ENCODE measurements at places on chromosomes 5 and 9.

GRCh38 chr5:139408191-139408590 lies 4.3 kb upstream of the SPATA24 start:
- no peak overlapping the region for H3K4me3 ChIP-seq
- no peak overlapping the region for H3K27ac ChIP-seq
- peaks cover 29% of the 10 kb centered on the region for H3K4me1 ChIP-seq
- no peak for DNase-seq
- no peaks in the 10 kb centered on the region for H3K27me3 ChIP-seq

DNA sequence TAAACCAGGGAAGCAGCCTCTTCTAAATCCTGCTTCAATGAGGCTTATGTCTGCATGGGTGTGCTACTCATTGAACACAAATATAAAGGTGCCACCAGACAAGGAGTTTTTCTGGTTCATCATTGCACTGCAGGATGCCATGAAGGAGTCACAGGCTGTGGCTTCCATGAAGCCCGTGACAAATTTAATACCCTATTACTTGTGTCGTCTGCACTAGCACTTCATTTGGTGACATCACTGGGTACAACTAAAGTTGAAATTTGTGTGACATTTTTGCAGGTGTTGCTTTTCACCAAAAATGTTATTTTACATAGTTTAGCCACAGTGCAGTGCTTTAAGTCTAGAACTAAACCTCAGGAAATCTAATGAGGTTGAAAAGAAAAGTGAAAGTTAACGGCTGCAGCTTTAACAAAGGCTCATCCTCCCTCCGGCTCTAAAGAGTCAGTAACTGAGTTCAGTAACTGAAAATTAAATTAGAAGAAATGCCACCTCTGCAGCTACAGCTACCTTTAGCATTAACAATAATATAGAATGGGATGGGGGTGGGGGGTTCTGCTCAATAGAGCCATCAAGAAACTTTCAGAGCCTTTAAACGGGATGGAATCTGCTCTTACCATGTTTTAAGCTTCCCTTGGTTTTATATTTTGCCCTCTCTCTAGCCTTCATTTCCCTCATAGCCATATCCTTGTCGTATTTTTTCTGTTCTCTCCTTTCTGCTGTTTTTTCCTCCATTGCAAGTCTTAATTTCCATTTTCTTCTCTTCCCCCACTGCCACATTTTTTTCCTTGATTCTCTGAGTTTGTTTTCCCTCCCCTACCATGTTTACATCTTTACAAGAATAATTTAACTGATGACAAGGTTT lies 233.8 kb upstream of the TMEM161B start:
- H3K27ac ChIP-seq, result peak overlapping the region; percentile 81
- DNase-seq, result no peak
- H3K36me3 ChIP-seq, result no peaks in the 10 kb centered on the region
- H3K4me1 ChIP-seq, result peaks cover 16% of the 10 kb centered on the region
- H3K27me3 ChIP-seq, result no peaks in the 10 kb centered on the region
- H3K4me3 ChIP-seq, result peak overlapping the region; percentile 78

DNA sequence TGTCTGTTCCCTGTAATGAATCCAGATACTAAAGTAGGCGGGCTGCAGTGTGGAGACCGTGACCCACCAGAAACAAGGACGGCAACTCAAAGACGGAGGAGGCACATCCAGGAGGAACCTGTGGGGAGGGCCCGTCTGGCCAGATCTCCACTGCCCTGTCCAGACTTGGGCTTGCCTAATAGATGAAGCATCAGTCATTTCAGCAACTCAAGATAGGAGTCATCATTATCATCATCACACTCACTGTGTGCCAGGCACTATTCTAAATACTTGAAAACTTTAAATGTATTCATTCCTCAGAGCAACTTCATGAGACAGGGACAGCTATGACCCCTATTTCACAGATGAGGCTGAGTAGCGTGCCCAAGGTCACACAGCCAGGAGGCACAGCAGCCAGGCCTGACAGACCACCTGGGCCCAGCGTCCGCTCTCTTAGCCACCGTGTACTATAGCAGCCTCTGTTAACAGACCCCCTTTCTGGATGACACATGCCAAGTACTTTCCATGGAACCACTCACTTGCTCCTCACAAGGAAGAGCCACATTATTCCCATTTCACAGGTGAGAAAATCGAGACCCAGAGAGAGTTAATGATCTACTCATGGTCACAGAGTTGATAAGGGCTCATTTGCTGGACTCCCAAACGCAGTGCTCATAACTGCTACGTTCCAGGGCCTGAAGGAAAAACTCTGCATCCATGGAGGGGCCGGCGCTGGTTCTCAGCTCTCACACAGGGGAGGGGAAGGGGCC lies 4.9 kb upstream of the IL4 start:
- H3K27me3 ChIP-seq, result peaks cover 3% of the 10 kb centered on the region
- no peak overlapping the region for H3K4me3 ChIP-seq
- peaks cover 16% of the 10 kb centered on the region for H3K4me1 ChIP-seq
- H3K27ac ChIP-seq, result no peak overlapping the region
- no peak for DNase-seq
- H3K36me3 ChIP-seq, result no peaks in the 10 kb centered on the region

DNA sequence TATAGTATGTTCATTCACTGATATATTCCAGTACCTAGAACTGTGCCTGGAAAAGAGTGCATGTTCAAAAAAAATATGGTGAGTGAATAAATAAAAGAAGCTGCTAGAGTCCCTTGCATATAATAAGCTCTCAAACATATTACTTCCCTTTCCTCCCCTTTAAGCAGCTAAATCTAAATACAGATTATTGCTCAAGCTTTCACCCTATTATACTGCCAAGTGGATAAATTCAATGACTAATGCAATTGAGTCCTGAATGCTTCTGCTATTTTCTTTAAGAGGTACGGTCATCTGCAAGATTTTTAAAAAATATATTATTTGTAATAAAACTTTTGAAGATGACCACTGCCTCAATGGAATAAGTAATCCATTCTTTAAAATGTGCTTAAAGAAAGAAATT lies 248.4 kb downstream of the PLK2 start:
- H3K27ac ChIP-seq, result no peak overlapping the region
- no peaks in the 10 kb centered on the region for H3K4me1 ChIP-seq
- no peak for DNase-seq
- no peak overlapping the region for H3K4me3 ChIP-seq
- H3K36me3 ChIP-seq, result no peaks in the 10 kb centered on the region
- peaks cover 12% of the 10 kb centered on the region for H3K27me3 ChIP-seq

DNA sequence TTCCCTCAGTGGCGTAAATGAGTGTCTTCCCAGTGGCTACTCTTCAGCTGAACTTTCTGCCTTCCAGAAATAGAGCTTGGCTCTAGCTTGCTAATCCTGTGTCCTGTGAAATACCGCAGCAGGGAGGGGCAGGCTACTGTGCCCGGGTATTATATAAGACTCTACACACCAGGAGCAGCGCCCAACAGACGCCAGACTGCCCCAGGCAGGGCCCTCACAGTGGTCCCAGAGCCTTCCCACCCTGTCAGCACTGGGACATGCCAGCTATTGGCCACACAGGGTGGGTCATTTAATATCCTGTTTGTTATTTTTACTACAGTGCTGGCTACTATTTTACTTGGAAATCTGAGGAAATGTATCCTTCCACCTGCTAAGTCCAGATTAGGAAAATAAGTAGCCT lies 121.0 kb downstream of the FEM1C start:
- H3K27me3 ChIP-seq, result peaks cover 32% of the 10 kb centered on the region
- no peak overlapping the region for H3K27ac ChIP-seq
- H3K36me3 ChIP-seq, result no peaks in the 10 kb centered on the region
- no peak overlapping the region for H3K4me3 ChIP-seq

- H3K4me3 ChIP-seq, result no peak overlapping the region
- H3K4me1 ChIP-seq, result no peaks in the 10 kb centered on the region
- no peak for DNase-seq
- H3K36me3 ChIP-seq, result no peaks in the 10 kb centered on the region
- H3K27me3 ChIP-seq, result peaks cover 9% of the 10 kb centered on the region
- H3K27ac ChIP-seq, result no peak overlapping the region
Measured at GRCh38 chr9:70080481-70081119, 37.0 kb downstream of the MAMDC2 start.

- H3K27me3 ChIP-seq, result no peaks in the 10 kb centered on the region
- DNase-seq, result no peak
- no peaks in the 10 kb centered on the region for H3K36me3 ChIP-seq
- no peak overlapping the region for H3K27ac ChIP-seq
- no peak overlapping the region for H3K4me3 ChIP-seq
Measured at GRCh38 chr5:7445831-7446230, 49.9 kb downstream of the ADCY2 start.

DNA sequence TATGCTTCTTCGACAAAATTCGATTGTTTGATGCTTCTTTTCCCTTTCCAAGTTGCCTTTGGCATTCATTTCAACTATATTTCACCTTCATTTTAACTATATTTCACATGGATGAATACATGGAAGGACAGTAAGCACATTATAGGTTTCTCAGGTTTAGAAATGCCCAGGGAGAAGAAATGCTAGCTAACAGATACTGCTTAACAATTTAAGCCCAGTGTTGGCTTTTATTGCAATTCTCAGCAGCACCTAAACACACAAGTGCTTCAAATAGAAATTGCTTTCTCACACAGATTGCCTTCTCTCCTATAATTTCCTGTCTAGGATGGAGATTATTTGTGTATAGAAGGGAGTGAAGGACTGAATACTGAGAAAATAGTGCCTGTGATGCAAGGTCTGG lies 30.2 kb upstream of the SMC5 start:
- H3K4me3 ChIP-seq, result no peak overlapping the region
- no peaks in the 10 kb centered on the region for H3K36me3 ChIP-seq
- DNase-seq, result no peak
- H3K4me1 ChIP-seq, result no peaks in the 10 kb centered on the region
- H3K27ac ChIP-seq, result no peak overlapping the region

DNA sequence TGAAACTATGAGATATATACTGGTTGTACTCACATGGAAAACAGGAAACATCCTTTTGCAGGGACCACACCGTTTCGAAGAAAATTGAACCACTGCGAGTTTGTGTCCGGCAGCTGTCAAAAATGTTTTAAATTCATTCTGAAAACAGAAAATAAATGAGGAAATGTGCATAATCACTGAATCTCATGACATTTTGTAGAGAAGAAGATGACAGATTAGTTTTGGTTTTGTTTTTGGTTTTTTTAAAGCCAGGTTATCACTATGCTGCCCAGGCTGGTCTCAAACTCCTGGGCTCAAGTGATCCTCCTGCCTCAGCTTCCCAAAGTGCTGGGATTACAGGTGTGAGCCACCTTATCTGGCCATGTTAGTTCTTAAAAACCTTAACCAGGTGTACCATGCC lies 3.5 kb downstream of the TXNDC8 start:
- no peak overlapping the region for H3K4me3 ChIP-seq
- H3K27me3 ChIP-seq, result peaks cover 12% of the 10 kb centered on the region
- no peaks in the 10 kb centered on the region for H3K4me1 ChIP-seq
- H3K36me3 ChIP-seq, result no peaks in the 10 kb centered on the region
- DNase-seq, result no peak

DNA sequence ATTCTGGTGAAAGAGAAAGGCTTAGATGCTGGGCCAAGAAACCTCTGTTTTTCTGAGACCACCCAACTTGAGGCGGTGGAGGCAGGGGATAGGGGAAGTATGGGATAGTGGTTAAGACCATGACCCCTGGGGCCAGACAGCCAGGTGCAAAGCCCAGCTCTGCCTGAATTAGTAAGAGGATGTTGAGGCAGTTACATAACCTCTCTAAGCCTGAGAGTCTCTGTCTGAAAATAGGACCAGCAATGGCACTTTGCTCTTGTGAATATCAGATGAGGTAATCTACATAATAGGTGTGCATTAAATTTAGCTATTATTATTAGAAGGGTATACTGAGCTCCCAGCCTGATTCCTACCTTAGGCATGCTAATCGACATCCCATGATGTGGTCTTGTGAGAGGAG lies 68.2 kb downstream of the DOCK2 start:
- DNase-seq, result no peak
- no peak overlapping the region for H3K4me3 ChIP-seq
- peaks cover 39% of the 10 kb centered on the region for H3K4me1 ChIP-seq
- H3K27ac ChIP-seq, result peak overlapping the region; percentile 84
- H3K27me3 ChIP-seq, result no peaks in the 10 kb centered on the region

GRCh38 chr9:116219686-116220085 lies 66.1 kb downstream of the PAPPA start:
- H3K36me3 ChIP-seq, result no peaks in the 10 kb centered on the region
- no peak overlapping the region for H3K27ac ChIP-seq
- H3K4me3 ChIP-seq, result no peak overlapping the region
- DNase-seq, result no peak

DNA sequence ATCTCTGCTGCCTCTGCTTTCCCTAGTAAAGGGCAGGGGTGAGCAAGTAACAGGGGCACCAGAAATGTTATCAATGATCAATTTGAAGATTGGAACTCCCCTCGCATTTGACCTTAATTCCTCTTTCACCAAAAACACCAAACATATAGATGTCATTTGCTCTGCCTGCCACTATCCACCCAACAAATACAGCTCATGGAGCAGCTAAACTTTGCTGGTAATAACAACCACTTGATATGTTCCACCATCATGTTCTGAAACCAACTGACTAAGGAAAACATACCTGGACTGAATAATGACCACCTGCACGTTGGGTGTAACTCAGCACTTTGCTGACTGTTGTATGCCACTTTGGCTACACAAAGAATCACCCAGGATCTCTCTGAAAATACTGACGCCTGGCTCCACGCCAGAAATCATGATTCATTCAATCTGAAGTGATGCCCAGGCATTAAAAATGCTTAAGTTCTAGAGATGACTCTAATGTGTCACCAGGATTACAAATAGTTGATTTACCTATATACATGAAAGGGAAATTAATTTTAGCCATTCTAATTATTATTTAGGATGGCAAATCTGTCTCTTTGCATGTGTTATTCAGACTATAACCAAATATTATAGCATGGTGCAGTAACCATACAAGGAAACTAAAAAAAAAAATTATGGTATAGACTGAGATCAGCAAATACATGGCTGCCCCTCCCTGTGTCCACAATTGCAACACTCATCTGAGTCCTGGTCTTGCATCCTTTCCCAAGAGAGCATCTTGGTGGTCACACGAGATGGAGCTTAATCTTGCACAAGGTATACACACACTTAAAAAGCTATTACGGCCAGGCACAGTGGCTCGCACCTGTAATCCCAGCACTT lies 43.1 kb upstream of the TTC39B start:
- H3K4me1 ChIP-seq, result peaks cover 20% of the 10 kb centered on the region
- H3K27ac ChIP-seq, result no peak overlapping the region
- no peaks in the 10 kb centered on the region for H3K27me3 ChIP-seq
- DNase-seq, result no peak
- no peak overlapping the region for H3K4me3 ChIP-seq
- H3K36me3 ChIP-seq, result no peaks in the 10 kb centered on the region

DNA sequence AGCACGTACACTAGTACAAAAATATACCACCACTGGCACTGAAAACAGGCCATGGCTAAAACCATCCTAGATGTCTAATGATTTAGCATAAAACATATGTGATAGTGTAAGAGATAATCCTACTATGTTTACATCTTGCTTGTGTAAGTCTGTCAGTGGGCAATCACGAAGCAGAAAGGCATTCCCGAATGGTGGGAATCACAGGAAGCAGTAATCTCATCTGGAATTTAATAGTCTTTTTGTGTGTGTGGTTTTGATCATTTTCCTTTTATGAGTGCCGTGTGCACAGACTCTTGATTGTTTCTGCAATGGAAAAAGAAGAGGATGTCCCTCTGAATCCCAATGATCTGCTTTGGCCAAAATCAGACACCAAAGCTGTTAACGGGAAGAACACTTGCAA lies 200.5 kb downstream of the EBF1 start:
- no peak overlapping the region for H3K4me3 ChIP-seq
- H3K27me3 ChIP-seq, result no peaks in the 10 kb centered on the region
- peaks cover 3% of the 10 kb centered on the region for H3K4me1 ChIP-seq
- H3K36me3 ChIP-seq, result no peaks in the 10 kb centered on the region
- DNase-seq, result no peak

GRCh38 chr9:70672161-70672649 lies 257.7 kb upstream of the KLF9 start:
- H3K4me3 ChIP-seq, result no peak overlapping the region
- DNase-seq, result no peak
- no peak overlapping the region for H3K27ac ChIP-seq
- no peaks in the 10 kb centered on the region for H3K27me3 ChIP-seq
- H3K36me3 ChIP-seq, result no peaks in the 10 kb centered on the region
